ENCODE measurements at places on chromosomes 2 and 18.

DNA sequence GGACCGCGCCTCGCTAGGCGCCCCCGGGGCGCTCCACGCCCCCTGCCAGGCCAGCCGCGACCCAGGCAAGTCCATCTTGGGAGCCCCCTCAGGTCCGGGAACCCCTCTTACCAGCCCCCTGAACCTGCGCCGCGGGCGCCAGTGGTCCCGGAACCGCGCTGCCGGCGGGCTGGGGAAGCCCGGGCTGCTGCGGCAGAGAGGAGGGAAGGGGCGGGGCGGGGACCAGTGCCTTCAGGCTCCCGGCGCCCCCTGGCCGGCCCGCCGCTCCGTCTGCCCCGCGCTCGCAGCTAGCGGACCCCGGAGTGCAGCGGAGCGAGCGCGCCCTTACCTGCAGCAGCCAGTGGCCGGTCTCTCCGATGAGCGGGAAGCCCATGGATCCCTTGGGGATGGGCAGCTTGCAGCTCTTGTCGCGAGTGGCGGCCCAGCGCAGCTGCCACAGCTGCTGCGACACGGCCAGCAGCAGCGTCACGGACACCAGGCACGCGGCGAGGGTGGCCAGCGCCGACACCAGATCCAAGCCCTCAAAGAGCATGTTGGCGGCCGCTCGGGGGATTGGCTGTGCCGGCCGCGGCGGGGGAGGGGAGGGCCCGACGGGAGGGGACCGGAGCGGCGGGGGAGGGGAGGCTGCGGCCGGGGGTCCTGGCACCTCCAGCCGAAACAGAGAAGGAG, at the start of gene CYP26B1:
Gene CYP26B1, minus strand, starts transcription at position 560 of the 669 bp plus-strand sequence. Its CDS starts 28 bp downstream, at position 532.
- DNase-seq = no peak

DNA sequence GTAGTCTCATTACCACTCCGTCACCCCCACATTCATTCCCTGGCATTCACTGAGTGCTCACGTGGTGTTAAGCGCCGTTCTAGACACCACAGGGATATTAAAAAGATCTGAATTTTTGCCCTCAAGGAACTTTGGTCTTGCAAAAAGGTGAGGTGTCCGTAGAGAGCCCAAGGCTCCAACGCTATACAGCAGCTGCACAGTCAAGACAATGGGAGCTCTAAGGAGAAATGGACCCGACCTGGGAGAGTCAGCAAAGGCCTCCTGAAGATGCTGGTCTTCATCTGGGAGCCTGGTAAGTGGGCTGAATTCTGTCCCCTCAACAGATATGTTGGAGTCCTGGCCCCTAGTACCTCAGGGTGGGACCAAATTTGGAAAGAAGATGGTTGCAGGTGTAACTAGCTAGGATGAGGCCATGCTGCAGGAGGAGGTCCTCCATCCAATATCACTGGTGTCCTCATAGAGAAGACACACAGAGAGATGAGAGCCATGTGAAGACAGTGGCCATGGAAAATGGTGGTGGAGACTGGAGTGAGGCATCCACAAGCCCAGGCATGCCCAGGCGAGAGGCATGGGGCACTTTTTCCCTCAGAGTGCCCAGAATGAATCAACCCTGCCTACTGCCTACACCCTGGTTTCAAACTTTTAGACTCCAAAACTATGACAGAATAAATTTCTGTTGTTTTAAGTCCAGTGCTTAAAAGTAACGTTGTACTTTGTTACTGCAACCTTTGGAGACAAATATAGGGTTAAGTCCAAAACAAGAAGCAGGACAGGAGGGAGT, 247.3 kb downstream of the TTC32 start:
- DNase-seq = no peak

GRCh38 chr18:55886886-55887285, 298.9 kb upstream of the TCF4 start:
- DNase-seq = peak; percentile 30

- DNase-seq = no peak
Measured at GRCh38 chr2:15583826-15584225, 7.8 kb upstream of the DDX1 start.

DNA sequence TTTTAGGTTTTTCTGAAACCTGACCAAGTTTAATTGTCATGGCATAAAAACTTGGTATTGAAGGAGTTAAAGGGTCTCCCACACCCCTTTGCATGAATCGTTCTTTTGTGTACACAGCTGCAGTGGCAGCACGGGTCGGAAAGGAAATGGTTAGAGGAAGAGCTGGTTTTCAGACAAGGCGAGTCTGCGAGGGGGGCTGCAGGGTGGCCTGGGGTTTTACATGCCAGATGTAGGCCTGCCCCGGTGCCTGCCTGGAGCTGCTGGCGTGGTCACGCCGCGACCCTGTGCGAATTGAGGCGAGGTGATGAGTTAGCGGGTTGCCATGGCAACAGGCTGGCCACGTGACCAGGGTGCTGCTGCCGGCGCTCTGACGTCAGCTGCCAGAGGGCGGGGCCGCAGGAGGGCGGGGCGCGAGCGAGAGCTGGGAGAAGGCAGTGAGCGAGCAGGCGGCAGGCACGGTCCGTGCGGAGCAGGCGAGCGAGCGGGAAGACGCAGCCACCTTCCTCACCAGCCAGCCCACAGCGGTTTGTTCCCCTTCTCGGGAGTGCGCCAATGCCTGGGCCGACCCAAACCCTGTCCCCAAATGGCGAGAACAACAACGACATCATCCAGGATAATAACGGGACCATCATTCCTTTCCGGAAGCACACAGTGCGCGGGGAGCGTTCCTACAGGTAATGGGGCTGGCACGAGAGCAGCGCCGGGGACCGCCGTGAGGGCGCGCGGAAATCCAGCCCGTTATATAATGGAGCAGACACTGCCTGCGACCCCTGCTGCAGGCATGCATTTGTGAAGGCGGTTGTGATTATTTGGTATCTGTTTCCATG, at the start of gene MAPRE2:
Gene MAPRE2, plus strand, starts transcription at position 426 of the 827 bp plus-strand sequence. Its CDS starts 127 bp downstream, at position 553.
- DNase-seq = peak; percentile 96

DNA sequence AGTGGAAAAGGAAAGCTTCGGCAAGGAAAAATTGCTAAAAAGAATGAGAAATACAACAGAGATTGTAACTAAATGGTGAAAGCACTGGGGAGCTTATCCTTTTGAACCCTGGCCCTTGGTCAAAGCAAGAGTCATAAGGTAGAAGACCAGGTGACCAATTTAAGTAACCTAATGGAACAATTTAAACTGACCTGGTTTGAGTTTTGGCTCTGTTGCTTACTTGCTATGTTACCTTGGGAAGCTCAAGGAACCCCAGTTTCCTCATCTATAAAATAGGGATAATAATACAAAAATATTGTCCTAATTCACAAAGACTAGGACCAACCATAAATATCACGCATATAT, 48.6 kb downstream of the NHEJ1 start:
- no peak for DNase-seq

GRCh38 chr18:45900623-45901022, 66.5 kb downstream of the EPG5 start:
- no peak for DNase-seq

- DNase-seq = no peak
Measured at GRCh38 chr18:33459612-33460011, 19.1 kb upstream of the CCDC178 start.

GRCh38 chr2:203583701-203584100, 48.6 kb upstream of the RAPH1 start:
- DNase-seq = peak; percentile 46

DNA sequence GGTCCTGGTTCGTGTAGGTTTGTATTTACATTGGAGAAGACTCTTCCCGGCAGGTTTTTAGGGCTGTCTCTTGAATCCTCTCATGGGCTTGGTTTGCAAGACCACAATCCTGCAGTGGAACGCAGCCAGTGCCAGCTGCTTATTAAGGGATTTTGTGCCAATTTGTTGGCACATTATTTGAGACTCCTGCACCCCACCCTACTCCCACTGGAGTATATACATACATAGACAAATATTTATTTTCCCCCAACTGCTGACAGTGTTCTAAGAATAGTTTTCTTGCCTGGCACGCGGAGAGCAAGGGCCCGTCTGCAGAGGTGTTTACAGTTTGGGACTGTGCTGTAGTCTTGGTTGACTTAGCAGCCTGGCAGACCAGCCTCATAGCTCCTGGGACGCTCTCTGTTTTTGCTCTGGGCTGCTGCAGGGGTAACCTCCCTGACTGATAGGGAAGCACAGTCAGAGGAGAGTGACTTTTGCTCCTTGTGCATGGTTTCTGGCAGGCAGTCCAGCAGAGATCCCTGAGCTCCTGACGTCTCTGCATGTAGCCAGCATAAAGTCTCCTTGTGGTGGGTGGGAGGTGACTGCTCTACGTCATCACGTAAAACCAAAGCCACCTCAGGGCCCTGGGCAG, 1.9 kb downstream of the LDLRAD4 start:
- DNase-seq = no peak

- DNase-seq = no peak
Measured at GRCh38 chr18:69097349-69097748, 299.5 kb downstream of the CCDC102B start.

- no peak for DNase-seq
Measured at GRCh38 chr2:134288814-134289213, 34.9 kb downstream of the MGAT5 start.
